ENCODE measurements at places on chromosomes 6 and 20.

DNA sequence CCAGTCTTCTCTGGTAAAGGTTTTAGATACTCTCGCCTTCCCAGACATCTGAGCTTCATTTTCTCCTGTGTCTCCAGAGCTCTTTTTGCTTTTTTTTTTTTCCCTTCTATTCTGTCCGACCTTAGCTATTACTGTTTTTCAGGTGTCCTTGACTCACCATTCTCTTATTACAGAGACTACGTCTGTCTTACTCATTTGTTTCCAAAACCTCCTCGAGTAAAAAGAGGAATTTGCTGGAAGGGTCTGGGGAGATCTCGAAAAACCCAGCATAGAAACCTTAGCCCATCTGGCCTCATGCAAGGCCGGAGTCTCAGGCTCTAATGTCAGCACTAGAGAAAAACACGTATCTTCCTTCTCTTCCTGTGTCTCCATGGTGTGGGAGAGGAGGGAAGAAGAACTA is 109.2 kb upstream of the CARMIL1 start:
- DNase-seq = no peak

DNA sequence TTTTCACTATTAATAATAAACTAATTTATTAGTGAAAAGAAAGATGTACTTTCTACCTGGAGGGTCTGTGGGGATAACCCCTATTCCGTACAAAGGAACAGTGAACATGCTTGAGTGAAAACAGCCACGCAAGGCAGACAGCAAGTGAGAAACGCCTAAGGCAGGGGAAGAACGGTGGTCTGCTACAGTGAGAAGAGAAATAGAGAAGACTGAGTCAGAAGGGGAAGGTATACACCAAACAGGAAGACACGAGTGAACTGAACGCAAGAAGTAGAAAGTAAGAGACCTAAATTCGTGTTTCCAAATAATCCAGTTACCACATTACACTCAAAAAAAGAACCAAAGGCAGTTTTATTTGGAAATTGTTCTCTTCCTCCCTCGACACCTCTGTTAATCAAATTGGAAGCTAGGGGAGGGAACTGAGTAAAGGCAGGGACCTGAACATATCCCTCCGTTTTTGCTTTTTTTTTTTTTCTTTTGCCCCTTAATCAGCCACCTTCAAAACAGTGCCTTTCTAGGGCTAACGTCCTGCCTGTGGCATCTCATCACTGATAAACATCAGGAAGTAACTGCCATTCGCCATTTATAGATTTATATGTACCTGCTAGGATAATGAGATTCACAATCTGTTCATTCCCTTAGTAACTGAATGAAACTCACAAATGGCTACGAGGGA is 48.9 kb downstream of the ATXN1 start:
- DNase-seq = no peak

DNA sequence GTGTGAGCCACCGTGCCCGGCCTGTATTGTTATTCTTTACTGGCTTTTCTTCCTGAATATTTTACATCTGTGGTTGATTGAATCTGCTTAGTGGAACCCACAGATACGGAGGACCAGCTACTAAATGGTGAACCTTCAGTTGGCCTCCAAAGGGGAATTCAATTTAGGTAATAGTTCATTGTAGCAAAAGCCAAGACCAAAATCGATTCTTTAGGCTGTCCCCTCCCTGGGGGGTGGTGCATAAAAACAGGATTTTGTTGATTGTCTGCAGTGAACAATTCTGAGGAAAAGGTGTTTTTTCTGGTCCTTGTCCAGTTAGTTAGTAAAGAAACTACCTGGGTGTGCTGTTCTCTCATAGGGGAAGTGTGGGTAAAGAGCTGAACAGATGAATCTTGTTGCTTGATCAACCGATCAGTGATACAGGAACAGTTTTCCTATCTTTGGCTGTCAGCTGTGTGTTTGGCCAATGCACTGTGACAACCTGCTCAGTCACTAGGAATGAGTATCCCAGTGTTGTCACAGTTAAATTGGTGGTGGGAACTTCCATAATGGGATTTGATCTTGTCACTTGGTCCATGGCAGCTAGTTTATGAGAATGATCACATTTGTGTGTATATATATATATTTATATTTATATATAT is 19.5 kb downstream of the LHFPL5 start:
- no peak for DNase-seq

- DNase-seq = no peak
Measured at GRCh38 chr6:84554074-84554473, 210.3 kb downstream of the TBX18 start.

DNA sequence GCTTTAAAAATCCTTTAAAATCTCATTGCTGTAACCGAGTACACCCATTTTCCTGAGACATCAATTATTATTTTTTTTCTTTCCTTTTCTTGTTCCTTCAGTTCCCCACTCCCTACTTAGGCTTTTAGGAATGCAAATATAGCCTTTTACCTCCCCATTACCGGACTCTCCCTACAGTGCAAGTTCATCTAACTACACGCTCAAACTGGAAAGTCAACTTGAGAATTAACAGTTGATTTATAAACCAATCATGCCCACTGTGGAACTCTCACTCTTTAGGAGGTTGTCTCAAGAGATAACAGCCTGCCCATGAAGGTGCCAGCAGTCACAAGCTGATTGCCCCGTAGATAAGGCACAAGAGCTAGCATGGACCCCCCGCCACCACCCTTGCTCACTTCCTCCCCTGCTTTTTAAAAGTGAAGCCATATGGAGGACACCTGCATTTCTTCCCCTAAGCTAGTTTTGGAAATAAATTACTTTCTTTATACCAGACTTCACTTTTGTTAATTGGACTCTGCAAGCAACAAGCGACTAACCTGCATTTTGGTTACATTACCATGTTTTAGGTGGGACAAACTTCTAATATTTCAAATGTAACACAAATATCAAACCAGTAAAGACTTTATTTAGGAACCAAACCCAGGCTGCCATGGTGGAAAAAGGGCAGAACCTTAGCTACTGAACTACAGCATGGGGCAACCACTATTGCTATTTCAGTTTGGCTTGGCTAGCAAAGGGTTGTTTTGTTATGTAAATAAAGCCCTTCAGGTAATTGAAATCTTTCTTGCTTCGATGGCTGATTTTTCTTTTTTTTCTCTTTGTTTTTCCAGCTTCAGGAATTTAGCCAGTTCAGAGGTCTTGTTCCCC is 34.9 kb downstream of the UBD start:
- DNase-seq = no peak

- no peak for DNase-seq
Measured at GRCh38 chr6:77535172-77535571, 71.9 kb upstream of the HTR1B start.

- no peak for DNase-seq
Measured at GRCh38 chr20:58147628-58148370, 80.7 kb downstream of the ANKRD60 start.

DNA sequence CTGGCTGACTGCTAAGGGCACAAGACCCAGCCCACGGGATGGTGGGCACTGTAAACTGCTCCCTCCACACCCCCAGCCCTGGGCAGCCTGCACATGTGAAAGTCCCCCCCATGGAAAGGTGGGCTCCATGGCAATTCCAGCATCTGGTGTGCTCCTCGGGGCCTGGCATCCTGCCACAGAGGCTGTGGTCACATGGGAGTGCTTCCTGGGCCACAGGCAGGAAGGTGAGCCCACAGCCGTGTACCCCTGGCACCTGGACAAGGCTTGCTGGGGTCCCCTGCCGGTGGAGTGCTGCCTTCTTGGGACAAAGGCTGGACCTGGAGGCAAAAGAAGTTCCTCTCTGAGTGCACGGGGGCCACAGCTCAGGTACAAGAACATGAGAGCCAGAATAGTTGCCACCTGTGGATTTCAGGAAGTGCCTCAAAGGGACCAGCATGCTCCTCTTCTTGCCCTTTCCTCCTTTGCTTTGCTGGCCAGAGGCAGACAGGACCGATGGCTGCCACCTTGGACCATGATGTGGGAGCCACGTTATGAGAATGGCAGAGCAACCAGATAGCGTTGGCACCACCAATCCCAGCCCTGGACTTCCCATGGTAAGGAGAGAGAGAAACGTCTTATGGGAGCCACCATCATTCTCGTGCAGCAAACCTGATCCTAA is 120.2 kb upstream of the MLN start:
- no peak for DNase-seq
